G401 (cell line): ENCODE measurements at places on chromosomes 6 and 20.

DNA sequence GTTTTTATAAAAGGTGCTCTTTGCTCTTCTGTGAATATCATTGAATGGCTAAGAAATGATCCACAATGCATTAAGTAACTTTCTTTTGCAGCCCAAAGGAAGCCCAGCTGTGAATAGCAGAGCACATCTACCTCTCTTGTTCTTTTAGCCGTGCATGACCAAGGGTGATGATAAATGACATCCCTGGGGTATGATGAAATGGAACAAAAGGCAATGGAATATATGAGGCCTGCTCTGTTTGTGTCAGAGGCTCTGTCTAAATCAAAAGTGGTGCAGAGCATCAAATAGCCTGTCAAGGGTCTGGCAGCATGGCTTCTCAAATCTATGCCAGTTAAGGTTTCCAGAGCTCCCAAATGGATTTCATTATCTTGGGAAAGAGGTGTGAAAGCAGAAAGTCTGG is 362.6 kb upstream of the RNF217 start:
- DNase-seq: no peak

DNA sequence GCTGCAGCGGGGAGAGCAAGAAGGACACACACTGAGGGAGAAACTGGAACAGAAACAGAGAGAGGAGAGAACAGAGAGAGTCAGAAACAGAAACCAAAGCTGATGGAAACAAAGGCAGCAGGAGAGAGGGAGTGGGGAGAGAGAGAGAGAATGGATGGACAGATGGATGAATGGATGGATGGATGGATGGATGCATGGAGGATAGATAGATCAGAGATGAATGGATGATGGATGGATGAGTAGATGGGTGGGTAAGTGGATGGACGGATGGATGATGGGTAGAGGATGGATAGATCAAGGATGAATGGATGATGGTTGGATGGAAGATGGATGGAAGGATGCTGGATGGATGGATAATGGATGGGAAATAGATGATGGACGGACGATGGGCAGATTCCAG is 35.0 kb upstream of the PHACTR3 start:
- no peak for DNase-seq

DNA sequence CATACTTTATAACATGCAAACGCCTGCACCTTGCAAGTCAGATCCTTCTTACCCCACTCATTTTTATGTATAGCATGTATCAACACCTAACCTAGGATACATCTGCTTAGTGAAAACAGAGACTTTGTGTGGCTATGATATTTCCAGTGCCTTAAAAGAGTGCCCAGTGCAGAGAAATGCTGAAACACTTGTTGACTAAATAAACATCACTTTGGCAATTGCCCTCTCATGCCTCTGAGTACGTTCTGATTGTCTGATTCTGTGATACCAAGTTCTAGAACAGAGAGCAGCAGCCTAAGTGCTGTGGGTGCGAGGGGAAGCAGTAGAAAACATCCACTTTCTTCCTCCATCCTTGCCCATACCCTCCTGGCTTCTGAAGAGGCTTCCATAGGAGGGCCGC is 13.6 kb downstream of the PLEKHG1 start:
- no peak for DNase-seq

- no peak for DNase-seq
Observed at GRCh38 chr6:16921399-16922110, 160.3 kb upstream of the ATXN1 start.

GRCh38 chr6:64812138-64812537 is 894.9 kb downstream of the EYS start:
- DNase-seq: no peak

GRCh38 chr6:118965371-118965770 is 30.4 kb upstream of the MCM9 start:
- DNase-seq: no peak

DNA sequence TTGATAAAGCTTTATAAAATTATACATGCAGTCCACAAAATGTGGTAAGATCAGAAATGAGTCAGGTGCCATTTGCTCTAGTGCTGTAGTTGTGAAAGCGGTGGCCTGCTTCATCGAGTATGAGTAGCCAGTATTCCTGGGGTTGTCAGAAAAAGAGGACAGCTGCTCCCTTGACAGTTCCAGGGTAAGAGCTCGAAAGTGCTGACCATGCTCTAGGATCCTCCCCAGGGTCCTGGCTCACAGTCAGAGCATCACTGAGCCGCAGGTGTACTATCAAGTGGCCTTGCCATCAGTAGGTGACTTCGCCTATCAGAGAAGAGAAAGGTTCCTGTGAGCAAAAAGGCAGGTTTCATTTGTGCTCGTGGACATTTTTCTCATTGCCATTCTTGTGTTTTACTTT is 3.6 kb downstream of the BTBD3 start:
- peak; percentile 93 for DNase-seq

DNA sequence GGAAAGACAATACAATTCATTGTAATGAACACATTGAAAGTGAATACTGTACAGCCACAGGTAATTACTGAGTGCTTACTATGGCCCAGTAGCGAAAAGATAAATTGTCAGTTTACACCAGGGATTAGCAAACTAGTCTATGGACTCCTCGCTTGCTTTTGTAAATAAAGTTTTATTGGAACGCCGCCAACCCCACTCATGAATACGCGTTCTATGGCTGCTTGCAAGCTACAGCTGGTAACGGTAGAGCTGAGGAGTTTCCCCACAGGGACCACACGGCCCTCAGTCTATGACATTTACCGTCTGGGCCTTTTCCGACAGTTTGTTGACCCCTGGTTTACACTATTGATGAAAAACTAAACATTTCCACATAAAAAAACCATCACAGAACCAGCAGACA is 24.2 kb downstream of the LAMA5 start:
- DNase-seq: no peak

- DNase-seq: peak; percentile 17
Observed at GRCh38 chr6:131951576-131952230, 531 bp upstream of the CCN2 start.
